Caco-2 (cell line): ENCODE measurements at places on chromosomes 1 and 21.

DNA sequence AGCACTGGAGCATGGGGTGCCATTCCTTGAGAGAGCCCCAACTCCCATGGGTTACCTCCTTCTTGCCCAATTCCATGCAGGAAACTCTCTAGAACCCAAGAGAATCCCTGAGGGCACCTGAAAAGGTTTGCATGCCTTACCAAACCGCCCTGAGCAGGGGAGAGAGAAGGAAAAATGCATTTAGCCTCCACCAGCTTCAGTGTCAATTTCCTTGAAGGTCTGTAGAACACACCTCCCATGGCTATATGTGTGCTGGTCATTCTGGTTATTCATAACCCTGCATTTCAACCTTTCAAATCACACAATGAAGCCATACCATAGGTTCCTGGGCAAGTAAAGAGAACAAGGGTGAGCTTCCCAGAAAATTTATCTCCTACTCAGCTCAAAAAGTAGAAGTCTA, 39.6 kb downstream of the HSD3B1 start:
- DNase-seq = no peak

GRCh38 chr1:157137408-157138219, 581 bp downstream of the ETV3 start:
- DNase-seq = peak; percentile 17

DNA sequence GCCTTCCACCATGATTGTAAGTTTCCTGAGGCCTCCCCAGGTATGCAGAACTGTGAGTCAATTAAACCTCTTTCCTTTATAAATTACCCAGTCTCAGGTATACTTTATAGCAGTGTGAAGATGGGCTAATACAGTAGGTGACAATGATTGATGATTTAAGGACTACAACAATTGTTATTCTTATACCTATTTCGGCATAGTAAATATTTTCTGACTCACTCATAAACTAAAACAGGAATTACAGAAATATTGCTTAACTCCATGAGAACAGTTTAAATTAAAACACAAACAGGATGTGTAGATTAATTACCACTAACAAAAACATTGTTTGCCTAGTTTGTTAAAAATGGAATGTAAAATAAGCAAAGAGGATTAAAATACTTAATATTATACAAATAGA, 839.9 kb downstream of the LTN1 start:
- DNase-seq = no peak

DNA sequence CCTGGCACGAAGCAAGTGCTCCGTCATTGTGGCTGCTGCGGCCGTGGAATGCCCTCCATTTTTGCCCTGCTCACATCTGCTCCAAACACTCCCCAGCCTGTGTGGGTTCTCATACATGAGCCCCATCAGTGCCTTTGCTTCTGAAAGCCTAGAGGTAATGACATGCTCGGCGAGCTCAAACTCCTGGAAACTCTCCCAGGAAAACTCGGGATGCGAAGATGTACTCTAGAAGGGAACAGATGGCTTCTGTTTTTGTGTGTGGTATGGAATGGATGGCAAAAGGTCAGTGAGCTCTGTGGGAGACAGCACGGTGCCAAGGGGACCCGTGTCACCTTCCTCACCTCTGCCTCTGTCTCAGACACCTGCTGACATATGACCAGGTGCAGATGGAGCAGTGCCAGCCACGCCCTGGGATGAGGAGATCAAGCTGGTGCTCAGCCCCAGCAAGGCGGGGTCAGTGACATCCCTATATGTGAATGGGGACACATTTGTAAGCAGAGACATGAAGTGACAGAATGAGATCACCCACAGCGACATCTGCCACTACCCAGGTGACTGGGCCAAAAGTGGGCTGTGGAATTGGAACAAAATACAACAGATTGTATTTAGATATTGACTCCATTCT, 84.1 kb upstream of the COX20 start:
- no peak for DNase-seq

DNA sequence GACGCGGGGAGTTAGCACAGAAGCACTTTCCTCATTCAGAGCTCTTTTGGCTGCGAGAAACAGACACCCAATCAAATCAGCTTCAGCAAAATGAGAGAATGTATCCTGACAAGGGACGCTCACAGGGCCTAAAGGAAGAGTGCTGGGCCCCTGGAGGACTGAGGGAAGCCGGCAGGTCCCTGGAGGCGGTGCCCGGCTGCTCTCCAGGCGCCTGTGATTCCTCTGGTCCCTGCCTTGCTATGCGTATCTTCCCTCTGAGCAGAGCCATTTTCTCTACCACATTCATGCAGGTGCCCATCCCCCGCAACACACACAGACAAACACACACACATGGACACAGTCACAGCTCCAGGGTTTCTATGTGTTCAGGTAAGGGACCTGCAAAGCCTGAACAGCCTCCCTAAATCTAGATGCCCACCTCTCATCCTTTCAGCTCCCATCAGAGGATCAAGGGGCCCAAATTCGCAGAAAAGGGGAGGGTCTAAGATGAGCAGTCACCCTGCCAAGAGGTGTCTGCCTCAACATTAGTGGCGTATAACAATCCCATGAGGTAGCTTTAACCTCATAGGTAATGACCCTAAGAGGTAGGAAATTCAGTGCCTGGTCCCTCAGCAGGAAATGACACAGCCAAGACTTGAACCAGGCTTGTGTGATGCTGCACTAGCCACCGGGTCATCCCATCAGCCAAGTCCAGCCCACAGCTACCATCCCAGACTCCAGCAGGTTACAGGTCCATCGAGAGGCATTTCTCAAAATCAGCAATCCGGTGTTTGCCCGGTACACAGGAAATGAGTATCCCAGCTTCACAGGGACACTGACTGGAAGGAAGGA, 29.0 kb downstream of the PTAFR start:
- no peak for DNase-seq
